ENCODE measurements at places on chromosomes 12 and 14. TPM values are rescaled to one million over a fixed set of nuclear protein-coding genes. Genes with fewer than 3 reads are reported as not detected.

- no peak overlapping the region for H3K4me3 ChIP-seq
- DNase-seq = no peak
- H3K4me1 ChIP-seq = no peaks in the 10 kb centered on the region
- no peaks in the 10 kb centered on the region for H3K36me3 ChIP-seq
These were observed 36.6 kb downstream of the TMX1 start for GRCh38 chr14:51276605-51277004.

- no peaks in the 10 kb centered on the region for H3K36me3 ChIP-seq
- DNase-seq = no peak
- no peaks in the 10 kb centered on the region for H3K27me3 ChIP-seq
These were observed 32.1 kb downstream of the BAZ1A start for GRCh38 chr14:34843011-34843554.

GRCh38 chr12:50145439-50145838 is 21.7 kb downstream of the CERS5 start:
- DNase-seq = no peak
- H3K27ac ChIP-seq = no peak overlapping the region
- H3K4me3 ChIP-seq = no peak overlapping the region
- no peaks in the 10 kb centered on the region for H3K27me3 ChIP-seq
- H3K4me1 ChIP-seq = no peaks in the 10 kb centered on the region

DNA sequence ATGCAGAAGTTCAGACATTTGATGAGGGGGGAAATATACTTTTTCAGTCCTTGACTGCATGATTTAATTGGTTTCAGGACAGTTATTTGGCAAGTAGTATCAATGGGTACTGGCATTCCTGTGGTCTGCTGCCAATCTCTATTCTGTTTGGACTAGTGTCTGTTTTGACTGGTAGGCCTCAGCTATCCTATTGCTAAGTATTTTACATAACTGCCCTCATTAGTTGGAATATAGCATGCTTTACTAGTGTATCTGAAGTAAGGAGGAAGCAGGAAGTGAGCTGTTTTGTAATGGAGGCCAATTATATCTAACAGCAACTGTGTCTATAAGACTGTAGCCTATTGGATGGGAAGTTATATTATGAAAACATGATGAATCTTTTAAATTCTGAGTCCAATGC is 104.3 kb downstream of the FLRT2 start:
- no peaks in the 10 kb centered on the region for H3K4me1 ChIP-seq
- no peak overlapping the region for H3K27ac ChIP-seq
- H3K27me3 ChIP-seq = no peaks in the 10 kb centered on the region
- no peaks in the 10 kb centered on the region for H3K36me3 ChIP-seq
- no peak overlapping the region for H3K4me3 ChIP-seq

DNA sequence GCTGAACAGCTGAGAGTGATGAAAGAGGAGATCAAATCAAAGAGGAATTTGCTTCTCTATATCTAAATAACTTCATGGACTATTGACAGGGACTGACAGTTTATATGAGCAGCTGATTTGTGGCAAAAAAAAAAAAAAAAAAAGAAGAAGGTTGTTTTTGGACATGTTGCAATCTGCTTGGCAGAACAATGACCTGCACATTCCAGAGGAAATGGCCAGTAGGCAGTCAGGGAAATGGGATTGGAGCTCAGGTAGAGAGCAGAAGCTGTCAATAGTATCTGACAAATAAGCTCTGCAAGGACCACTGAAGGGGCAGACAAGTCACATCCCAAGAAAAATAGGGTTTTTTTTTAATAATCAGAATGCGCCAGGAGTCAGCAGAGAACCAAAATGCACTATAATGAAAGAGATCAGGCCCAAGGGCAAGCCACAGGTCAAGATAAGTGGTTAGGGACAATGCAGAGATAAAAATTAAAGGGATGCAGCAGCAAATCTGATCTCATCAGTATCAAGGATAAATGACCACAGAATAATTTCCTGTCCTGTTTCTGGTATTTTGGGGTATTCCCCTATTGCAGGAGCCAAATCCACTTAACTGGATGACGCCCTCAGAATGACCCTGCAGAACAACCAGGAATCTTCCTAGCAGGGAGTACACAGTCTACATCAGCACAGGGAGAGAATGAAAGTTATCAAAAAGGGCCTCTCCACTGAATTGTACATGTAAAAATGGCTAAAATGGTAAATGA is 22.6 kb upstream of the DUSP16 start:
- no peaks in the 10 kb centered on the region for H3K4me1 ChIP-seq
- H3K27ac ChIP-seq = no peak overlapping the region
- H3K4me3 ChIP-seq = no peak overlapping the region
- H3K36me3 ChIP-seq = no peaks in the 10 kb centered on the region
- DNase-seq = no peak

DNA sequence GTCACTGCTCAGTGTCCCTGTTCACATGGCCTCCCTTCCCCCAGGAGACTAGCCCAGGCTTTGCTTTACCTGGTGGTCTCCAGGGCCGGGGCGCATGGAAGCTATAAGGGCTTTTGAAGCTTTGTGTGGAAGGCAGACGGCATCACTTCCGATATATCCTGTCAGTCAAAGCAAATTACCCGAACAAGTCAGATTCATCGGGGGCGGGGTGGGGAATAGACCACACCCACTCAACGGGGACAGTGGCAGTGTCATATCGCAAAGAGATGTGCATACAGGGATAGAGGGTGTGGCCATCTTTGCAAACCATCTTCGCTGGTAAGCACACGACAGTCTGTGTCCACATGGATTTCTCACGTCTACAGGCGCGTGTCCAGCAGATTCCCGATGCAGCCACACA is 127.3 kb downstream of the GLT1D1 start:
- DNase-seq = no peak
- no peak overlapping the region for H3K27ac ChIP-seq
- no peak overlapping the region for H3K4me3 ChIP-seq
- H3K4me1 ChIP-seq = no peaks in the 10 kb centered on the region

DNA sequence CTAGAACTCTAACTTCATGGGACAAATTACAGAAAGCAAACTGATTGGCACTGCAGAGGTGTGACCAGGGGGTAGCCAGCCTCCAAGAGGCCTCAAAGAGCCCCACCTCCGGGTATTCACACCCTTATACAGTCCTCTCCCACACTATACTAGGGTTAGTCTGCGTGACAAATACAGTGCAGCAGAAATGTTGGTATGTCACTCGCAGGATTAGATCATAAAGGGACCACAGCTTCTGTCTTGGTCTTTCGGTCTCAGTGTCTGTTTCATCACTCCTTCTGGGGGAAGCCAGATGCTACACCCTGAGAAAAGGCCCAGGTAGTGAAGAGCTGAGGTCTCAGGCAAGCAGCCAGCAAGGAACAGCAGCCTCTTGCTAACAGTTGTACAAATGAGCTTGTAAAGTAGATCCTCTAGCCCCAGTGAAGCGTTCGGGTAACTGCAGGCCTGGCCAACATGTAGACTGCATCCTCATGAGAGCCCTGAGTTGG is 68.9 kb upstream of the SAV1 start:
- H3K4me1 ChIP-seq = no peaks in the 10 kb centered on the region
- no peak for DNase-seq
- peaks cover 6% of the 10 kb centered on the region for H3K36me3 ChIP-seq
- no peaks in the 10 kb centered on the region for H3K27me3 ChIP-seq
- H3K4me3 ChIP-seq = no peak overlapping the region
- no peak overlapping the region for H3K27ac ChIP-seq

- H3K4me3 ChIP-seq = no peak overlapping the region
- H3K27ac ChIP-seq = no peak overlapping the region
- H3K27me3 ChIP-seq = no peaks in the 10 kb centered on the region
These were observed 57.8 kb downstream of the C14orf132 start for GRCh38 chr14:96096639-96097610.

GRCh38 chr12:12505544-12506495 is 56.8 kb downstream of the DUSP16 start:
- peak overlapping the region; percentile 47 for H3K27ac ChIP-seq
- H3K4me3 ChIP-seq = no peak overlapping the region
- H3K27me3 ChIP-seq = no peaks in the 10 kb centered on the region
- H3K4me1 ChIP-seq = no peaks in the 10 kb centered on the region

DNA sequence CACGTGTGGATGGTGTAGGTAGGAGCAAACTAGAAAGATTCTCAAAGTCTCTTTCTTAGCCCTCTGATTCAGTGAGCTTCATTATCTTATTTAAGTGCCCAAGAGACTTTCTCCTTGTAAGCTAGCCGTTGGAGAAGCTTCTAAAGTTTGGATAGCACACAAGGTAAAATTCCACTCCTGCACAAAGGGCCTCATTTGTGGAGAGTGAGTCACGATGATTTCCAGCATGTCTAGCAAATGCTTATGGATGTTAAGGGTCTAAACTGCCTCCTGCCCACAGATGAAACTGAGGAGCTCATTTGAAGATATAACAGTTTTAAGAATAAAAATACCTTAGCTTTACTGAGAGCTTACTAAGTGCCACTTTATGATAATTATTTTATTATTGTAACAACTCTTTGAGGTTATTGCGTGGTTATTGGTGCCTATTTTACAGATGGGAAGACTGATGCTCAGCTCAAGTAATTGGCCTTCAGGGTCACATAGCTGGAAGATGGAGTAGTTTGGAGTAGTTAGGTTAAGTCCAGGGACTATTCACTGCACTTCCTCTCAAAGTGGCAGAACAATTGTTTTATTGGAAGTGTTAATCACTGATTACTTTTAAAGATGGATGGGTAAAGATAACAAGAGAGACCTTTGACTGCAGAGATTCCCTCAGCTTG is 78.7 kb upstream of the HIF1A start:
- no peak for DNase-seq
- H3K27me3 ChIP-seq = no peaks in the 10 kb centered on the region
- H3K27ac ChIP-seq = no peak overlapping the region
- H3K4me3 ChIP-seq = no peak overlapping the region

NRXN3 gene
- total RNA-seq = 46.3 TPM

VWF gene
- 46.7 TPM for total RNA-seq

SYT1 gene
- 9.4 TPM for total RNA-seq

All from sigmoid colon (tissue), 7 donors.